ENCODE measurements at places on chromosomes 3 and 15. TPM values are rescaled to one million over a fixed set of nuclear protein-coding genes. Genes with fewer than 3 reads are reported as not detected.

CD200R1 gene
- 2.6 TPM for total RNA-seq

DNA sequence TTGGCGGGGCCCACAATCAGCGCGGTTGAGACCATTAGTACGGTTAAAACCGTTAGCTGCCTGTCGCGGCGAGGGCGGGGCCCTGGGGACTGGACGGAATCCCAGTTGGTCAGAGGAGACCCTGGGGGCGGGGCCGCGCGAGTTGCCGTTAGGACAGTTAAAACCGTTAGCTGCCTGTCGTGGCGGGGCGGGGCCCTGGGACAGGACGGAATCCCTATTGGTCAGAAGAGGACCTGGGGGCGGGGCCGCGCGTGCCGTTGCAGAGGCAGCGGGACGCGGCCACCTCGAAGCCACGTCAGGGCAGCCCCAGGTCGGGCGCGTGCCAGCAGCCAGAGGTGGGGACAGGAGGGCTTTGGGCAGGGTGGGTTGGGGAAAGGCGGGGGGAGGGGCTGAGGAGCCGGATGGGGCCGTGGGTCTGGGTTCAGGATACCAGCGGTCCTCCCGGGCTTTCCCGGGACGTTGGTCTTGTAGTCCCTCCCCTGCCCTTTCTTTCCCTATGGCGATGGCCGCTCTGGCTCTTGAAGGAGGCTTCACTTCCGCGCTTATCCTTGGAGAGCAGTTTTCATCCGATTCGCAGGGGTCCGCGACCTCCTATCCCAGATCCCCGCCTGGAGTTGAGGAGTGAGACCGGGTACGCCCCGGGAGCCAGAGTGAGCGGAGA lies 28.0 kb downstream of the KLHDC8B start:
- DNase-seq: peak; percentile 96
- H3K4me1 ChIP-seq: no peaks in the 10 kb centered on the region
- H3K4me3 ChIP-seq: peak overlapping the region; percentile 76
- H3K36me3 ChIP-seq: no peaks in the 10 kb centered on the region

GRCh38 chr3:10008588-10009344 lies 17.5 kb upstream of the FANCD2 start:
- H3K4me3 ChIP-seq: peak overlapping the region; percentile 59
- no peaks in the 10 kb centered on the region for H3K27me3 ChIP-seq
- H3K4me1 ChIP-seq: peaks cover 20% of the 10 kb centered on the region
- no peaks in the 10 kb centered on the region for H3K36me3 ChIP-seq
- no peak overlapping the region for H3K27ac ChIP-seq

DNA sequence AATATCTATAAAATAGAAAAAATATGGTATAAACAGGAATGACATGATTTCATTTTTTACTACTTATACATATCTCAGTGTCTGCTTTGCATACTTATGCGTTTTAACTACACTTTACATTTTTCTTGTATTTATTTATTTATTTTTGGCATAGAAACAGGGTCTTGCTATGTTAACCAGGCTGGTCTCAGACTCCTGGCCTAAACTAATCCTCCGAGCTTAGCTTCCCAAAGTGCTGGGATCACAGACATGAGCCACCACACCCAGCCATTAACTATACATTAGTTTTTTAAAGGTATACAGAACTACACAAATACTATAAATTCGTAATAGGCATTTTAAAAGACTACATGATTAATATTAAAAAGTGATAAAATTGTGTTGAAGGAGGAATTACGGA lies 9.1 kb downstream of the ADAM10 start:
- DNase-seq: no peak
- no peak overlapping the region for H3K27ac ChIP-seq
- peaks cover 32% of the 10 kb centered on the region for H3K4me1 ChIP-seq
- no peaks in the 10 kb centered on the region for H3K27me3 ChIP-seq
